ENCODE measurements at places on chromosomes 7 and 10.

- DNase-seq: no peak
Observed at GRCh38 chr7:28785041-28785995, 172.8 kb downstream of the TRIL start.

GRCh38 chr10:20596065-20596755, 300.9 kb downstream of the NEBL start:
- no peak for DNase-seq

- no peak for DNase-seq
Observed at GRCh38 chr7:77320137-77320536, 96.0 kb downstream of the GSAP start.

GRCh38 chr7:129009437-129009836, 45.5 kb downstream of the TNPO3 start:
- no peak for DNase-seq

GRCh38 chr10:3592424-3592823, 192.6 kb downstream of the KLF6 start:
- no peak for DNase-seq

- DNase-seq: no peak
Observed at GRCh38 chr7:91327346-91327745, 63.1 kb downstream of the FZD1 start.

- no peak for DNase-seq
Observed at GRCh38 chr7:140732416-140732815, 35.9 kb downstream of the NDUFB2 start.

DNA sequence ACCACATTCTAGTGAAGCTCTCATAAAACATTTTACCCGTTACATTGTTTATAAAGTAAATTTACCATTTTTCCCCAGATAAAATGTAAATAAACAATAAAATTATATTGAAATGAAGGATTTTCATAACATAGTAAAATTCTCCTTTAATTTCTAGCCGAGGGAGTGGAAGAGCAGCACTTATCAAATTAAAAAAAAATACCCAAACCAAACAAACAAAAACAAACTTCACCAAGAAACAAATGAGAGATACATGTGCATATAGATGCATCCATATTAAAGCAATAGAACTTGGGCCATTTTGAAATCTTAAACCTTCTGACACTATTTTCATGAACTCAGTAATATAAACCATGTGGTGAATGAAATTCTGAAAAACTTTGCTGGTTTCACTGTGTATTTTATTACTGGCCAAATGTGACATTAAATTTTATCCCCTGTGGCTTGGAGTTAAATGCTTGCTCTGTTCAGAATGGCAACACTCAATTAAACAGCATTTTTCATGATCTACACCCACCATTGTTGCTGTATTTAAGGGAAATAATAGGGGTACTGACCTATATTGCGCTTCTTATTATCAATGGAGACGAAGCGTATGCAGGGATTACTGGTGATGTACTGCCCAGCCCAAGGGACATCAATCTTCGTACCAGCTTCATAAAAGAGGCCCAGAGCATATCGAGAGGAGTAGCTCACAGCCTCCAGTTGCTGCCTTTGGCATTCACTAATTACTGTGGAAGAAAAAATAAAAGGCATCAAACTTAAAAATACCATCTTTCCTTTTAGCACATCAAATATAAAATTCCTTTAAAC, 220.9 kb downstream of the RNLS start:
- no peak for DNase-seq

GRCh38 chr7:158698657-158699195, 5.9 kb downstream of the NCAPG2 start:
- DNase-seq: no peak

DNA sequence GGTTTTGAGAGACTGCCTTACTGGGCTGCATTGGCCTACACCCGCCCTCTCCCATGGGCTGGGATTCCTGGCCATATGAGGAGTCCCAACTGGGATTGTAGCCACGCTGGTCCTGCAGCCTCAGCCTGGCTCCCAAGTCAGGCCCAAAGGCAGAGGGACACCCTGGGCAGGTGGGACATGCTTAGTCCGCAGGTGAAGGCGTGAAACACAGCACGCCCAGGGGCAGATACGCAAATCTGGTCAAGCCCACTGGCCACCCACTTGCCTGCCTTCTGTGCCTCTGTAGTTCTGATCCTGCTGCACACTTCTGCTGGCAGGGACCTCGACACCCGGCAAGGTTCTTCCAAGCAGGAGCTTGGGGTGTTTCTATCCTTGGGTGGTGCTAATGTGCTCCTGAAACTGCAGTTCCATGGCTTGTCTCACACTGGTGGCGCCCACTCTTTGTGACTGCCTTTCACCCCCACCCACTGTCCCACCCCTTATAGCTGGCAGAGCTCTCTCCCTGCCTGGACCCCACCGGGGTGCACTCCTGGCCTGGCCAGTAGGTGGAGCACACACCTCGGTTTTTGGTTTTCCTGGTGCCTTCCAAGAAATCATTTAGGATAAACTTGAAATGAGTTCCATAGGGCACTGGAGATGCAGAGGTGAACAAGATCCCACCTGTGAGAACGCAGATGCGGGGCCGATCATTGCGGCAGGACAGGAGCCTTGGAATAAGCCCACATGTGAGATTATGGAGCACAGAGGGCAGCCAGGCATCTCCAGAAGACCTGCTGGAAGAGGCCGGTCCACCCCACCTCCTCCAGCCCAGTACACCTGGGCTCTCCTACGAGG, 47.9 kb downstream of the MKI67 start:
- DNase-seq: no peak

DNA sequence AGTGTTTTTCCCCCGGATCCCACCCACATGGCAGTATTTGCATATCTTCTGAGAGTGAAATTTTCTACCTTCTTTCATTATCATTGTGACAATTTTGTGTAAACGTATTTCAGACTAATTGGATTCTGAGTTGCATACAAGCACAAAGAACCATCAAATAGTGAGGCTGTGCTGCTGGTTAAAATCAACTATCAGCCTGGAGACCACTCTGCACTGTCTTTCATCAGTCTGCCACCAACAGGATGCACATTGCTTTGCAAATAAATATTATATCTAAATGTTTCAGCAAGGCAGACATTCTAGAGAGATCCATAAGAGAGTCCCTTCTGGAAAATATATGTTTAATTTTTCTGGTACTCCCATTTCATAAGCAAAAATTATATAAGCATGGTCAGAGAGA, 851.8 kb downstream of the XPNPEP1 start:
- DNase-seq: no peak

GRCh38 chr10:121594076-121594475, 4.2 kb downstream of the FGFR2 start:
- DNase-seq: no peak

GRCh38 chr10:44362866-44363711, 21.8 kb downstream of the CXCL12 start:
- no peak for DNase-seq

DNA sequence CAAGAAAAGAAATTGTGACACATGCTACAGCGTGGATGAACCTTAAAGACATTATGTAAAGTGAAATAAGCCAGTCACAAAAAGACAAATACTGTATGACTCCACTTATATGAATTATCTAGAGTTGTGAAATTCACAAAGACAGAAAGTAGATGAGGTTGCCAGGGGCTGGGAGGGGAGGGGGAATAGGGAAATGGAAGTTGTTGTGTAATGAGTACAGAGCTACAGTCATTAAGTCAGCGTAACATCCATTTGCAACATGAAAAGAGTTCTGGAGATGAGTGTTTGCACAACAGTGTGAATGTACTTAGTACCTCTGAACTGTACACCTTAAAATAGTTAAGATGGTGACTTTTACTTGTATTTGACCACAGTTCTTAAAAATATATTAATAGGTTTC, 112.1 kb upstream of the CDK1 start:
- DNase-seq: no peak

GRCh38 chr7:44099669-44100068, 4.5 kb upstream of the AEBP1 start:
- DNase-seq: no peak

DNA sequence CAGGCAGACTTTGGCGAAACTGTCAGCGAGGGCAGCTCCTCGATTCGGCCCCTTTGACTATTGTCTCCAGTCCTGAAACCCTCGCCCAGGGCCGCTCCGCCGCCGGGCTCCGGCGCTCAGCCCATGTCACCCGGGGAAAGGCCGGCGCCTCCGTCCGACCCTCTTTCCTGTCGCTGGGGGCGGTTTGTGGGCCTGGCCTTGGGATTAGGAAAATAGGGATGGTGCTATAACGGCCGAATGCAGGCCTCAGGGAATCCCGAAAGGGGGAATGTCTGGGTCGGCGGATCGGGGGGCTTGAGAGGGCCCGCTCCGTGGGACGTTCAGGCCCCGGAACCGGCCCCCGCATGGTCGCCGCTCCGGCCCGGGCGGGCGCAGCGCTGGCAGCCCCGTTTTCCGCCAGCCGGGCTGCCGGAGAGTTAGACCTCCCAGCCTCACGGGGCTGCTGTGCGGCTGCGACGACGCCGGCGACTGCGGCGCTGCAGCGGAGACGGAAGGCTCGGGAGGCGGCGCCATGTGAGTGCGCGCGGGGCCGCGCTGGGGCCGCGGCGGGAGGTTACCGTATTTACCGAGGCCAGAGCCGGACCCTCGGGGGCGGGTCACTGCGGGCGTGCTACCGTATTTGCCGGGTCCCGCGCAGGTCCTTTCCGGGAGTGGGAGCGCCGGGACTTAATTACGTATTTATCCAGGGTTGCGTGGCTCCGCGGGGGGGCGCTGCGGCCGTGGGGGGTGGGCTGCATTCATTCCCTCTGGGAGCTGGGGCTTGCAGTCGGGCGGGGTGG, 25.9 kb downstream of the ZNF775 start:
- DNase-seq: peak; percentile 72

DNA sequence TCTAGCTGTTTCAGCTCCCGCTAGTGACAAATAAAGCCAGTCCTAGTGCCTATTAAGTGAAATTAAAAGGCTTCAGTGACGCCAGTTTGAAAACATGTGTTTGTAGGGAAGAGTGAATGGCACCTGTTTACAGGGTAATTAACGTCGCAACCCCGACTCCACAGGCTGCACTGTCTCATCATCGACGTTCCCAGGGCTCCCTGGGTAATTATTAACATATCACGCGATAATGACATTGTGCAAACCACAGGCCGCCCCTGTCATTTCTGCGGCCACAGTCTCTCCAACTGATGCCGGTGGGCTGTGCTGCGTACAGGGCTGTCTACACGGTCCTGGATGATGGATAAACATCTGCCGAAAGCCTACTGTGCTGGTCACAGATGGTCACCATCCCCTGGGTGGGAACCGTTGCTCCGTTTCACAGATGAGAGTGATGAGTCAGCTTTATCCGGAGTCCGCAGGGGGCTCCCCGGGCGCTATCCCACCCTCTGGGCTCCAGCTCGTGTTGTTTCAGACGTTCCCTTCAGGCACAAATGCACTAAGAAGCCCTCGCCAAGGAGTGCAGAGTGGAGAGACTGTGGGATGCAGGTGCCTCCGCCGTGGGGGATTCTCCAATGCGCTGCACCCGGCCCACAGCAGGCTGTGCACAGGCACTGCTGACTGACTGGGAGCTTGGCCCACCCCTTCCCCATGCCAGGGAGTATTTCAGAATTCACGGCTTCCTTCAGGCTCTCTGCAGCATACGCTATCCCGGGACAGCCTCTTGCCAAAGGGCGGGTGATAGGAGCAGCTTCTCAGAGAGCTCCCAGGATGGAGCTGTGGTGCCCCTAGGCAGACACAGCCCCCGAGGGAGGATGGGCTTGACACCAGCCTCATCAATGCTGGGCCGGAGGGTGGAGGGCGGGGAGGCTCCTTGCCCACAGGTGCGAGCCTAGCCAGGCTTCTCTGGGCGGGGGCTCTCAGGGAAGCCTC, 491.8 kb upstream of the FOXK1 start:
- no peak for DNase-seq

DNA sequence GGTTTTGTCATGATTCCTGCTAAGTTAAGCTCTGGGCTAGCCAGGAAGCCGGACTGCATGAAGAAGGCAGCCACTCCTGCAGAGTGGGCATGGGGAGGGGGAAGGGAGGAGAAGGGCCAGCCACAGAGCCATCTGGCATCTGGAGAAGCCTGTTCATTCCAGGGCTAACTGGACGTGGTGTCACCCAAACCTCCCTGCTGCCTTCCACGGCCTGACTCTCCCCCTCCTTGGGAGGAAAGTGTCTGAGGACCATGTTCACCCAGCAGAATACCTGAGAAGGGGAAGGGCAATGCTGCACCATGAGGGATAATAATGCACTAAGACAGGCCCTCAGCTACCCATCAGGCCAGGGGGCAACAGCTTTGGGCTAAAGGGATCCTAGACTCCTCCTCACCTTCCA, 15.4 kb downstream of the AQP1 start:
- DNase-seq: no peak

- DNase-seq: no peak
Observed at GRCh38 chr10:71459513-71459912, 62.8 kb downstream of the CDH23 start.

DNA sequence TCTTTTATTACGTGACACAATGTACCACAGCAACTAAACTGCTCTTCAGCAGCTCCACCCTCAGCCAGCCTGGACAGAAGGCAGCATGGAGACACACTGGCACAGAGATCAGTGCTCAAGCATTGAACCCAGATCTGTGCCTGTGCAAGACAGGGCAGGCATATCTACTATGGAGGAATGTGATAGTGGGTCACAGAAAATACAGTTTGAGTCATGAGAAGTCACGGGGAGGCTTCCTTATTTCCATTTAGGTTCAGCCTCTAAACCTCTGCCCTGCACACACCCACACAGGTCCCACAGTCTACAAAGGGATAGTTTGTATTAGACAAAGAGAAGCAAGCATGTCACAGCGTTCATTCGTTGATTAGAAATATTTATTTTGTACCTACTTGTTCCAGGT, 187.4 kb upstream of the AGR3 start:
- no peak for DNase-seq

DNA sequence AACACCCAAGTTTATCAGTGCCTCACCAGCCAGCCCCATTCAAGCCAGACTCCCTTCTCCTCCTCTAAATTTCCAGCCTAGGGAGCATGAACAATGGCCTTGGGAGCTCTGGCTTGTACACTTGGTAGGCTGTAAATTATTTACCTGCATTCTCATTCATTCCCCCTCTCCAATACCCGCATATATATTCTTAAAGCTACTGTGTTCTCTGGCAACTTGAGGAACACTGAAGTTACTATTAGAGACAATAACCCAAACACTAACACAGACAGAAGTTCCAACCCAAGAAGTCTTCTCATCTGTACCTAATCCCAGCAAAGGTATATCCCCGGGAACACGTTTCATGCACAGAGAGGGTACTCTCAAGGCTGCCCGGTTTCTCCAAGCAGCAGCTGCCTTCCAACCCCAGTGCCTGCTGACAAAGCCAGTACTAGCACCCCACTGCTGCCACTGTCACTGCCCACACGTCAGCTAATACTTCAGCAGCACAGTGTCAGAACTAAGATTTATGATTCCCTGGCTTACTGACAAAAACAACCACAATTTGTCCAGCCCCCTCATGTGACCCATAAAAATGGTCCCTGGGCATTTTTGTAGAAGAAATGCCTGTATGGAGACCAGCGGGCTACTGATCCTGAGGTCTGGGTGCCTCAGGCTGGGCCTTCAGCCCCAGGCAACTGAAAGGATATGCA, 3.1 kb downstream of the WDR91 start:
- no peak for DNase-seq
